ENCODE measurements at places on chromosomes 3 and 15.

GRCh38 chr3:151052346-151052745, 33.1 kb upstream of the MED12L start:
- DNase-seq, result no peak

- no peak for DNase-seq
These were observed 15.6 kb downstream of the OR5K3 start for GRCh38 chr3:98406034-98406433.

DNA sequence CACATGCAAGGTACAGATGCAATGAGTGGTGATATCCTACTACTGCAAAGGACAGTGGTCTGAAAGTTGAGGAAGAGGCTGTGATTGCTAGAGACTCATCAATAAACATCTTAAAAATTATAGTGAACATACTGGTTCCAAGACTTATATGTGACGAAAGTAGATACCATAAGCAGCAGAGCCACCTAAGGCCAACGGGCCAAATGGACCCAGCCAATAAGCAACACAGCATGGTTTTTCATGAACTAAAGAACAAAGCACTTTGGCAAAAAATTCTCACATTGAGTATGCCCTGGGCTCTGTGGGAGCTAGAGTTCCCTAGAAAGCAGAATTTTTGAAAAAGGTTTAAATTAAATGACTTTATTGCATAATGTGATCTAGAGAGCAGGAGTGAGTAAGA, 272.1 kb downstream of the SI start:
- DNase-seq, result no peak

DNA sequence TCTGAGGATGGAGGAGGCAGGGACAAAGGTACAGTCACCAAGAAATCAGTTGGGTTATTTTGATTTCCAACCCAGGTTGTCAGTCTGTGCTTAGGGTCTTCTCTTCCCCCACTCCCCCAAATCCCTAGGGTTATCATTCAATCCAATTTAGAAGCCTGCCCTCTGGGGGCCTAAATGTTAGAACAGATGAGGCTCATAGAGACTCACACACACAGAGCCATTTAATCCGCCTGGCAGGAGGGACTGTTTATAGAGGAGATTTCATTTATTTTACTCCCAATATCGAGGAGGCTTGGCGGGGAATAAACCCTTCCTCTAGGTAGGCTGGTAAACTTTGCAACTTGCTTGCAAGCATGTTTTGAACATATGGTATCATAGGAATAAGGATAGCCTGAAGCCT, 52.8 kb downstream of the RHCG start:
- no peak for DNase-seq

GRCh38 chr15:22877117-22877516, 38.7 kb downstream of the NIPA2 start:
- no peak for DNase-seq

GRCh38 chr3:165696496-165696895, 140.7 kb downstream of the BCHE start:
- no peak for DNase-seq

- no peak for DNase-seq
These were observed 57.1 kb upstream of the SSR3 start for GRCh38 chr3:156611870-156612494.

DNA sequence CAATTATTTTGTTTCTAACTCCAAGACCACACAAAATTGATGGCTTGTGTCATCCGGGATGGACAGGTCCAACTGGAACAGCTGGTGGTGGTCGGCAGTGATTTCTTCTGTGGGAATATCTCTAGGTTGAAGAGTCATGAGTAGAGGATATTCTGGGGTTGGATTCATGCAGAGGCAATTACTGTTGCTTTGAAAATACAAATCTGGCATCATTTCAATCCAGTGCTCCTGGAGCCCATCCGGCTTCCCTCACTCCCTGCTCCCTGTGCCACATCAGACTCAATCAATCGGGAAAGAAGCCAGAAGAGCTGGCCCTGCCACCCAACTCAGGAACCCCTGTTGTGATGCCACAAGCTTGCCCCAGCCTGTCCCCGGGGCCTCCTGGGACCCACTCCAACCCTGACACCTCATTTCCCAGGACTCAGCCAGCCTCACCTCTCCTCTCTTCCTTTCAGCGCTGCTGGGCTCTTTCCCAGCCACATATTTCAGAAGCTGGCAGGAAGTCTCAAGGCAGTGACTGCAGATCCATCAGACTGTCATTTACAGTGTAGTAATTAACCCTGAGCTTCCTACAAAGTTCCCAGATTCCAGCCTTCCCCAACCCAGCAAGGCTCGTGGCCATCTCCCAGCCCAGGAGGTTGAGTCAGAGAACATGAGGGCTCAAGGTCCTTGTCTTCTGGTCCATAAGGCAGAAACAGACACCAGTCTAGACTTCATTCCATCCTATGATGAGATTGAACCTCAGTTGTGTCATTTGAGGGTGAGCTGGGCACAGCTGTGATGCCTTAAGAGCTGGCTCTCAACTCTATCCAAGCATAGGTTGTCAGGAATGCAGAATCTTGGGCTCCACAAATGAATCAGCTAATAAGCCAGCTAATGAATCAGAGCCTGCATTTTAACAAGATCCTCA, 114.0 kb downstream of the FAM174B start:
- peak; percentile 6 for DNase-seq

GRCh38 chr3:152382312-152383135, 113.8 kb downstream of the MBNL1 start:
- peak; percentile 51 for DNase-seq

GRCh38 chr3:156533205-156533604, 21.7 kb downstream of the SSR3 start:
- DNase-seq, result no peak

DNA sequence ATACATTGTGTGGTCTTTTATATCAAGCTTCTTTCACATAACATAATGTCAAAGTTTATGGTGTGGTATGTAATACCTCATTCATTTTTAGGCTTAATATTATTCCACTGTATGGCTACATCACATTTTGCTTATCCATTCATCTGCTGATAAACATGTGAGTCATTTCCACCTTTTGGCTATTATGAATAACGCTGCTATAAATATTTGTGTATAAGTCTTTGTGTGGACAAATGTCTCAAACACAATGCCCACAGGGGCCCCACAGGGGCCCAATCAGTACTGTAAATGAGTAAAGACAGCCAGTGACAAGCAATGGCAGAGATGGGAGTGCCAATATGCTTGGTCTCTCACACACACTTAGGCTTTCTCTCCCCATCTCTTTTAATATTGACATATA, 54.2 kb downstream of the PIK3R4 start:
- DNase-seq, result peak; percentile 89

GRCh38 chr15:101686718-101687117, 34.5 kb upstream of the TM2D3 start:
- DNase-seq, result no peak

DNA sequence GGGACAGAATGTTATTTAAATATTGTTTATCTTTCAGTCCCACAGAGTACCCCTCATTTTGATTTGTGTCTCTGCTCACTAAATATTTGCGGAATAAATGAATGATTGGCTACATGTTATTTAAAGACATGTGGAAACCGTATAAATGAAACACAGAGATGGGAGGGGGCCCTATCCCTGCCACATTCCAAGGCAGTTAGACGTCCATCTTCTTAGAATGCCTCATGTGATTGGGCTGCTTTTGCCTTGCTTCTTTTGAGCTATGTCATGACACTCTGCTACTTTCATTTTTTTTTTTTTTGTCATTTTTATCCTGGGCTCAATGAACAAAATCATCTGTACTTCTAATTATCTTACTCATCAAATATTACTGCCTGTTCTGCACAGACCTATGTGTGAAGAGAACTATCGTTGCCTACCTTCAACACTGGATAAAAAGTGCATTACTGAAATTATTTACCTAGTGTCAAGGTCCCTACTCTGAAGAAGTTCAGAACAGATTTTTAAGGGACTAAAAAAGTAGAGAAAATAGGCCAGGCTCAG, 83.9 kb upstream of the FAM98B start:
- no peak for DNase-seq

- peak; percentile 10 for DNase-seq
These were observed 311.4 kb downstream of the EPHB1 start for GRCh38 chr3:135106445-135106844.

GRCh38 chr3:194270627-194271459, 80.3 kb downstream of the CPN2 start:
- DNase-seq, result peak; percentile 85

GRCh38 chr15:29337156-29337959, 67.7 kb upstream of the NSMCE3 start:
- no peak for DNase-seq

DNA sequence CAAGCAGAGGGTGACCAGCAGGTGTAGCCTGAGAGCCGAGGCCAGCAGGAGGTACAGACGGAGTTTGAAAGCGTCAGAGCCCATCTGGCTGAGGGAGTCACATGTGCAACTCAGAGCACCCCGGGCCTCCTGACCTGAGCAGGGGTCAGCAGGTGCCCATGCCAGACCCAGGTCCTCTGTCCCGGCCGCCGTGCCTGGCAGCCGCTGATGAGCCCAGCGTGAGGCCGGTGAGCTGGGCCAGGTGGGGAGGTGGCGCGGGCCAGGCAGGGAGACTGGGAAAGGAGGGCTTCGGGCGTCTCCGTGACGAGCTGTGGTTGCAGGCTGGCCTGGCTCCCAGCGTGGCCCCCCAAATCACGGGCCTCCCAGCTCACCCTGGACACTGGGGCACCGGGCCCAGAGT, 130.9 kb downstream of the CHSY1 start:
- no peak for DNase-seq

GRCh38 chr3:106006571-106006970, 137.8 kb upstream of the CBLB start:
- DNase-seq, result no peak

- DNase-seq, result no peak
These were observed 421.7 kb downstream of the TUSC7 start for GRCh38 chr3:117131259-117131658.

DNA sequence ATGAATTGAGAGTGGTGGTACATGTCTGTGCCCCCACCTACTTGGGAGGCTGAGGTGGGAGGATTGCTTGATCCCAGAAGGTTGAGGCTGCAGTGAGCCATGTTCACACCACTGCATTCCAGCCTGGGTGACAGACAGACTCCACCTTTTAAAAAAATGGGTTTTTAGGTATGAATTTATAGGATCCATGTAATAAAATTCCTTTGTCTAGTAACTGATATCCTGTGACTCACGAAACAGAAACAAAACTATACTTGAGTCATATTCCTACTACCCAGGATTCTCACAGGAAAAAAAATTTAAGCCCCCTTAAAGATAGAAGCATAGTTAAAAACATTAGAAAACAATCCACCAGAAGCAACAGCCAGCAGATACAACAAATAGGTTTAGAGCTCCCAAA, 10.0 kb upstream of the CRTC3 start:
- DNase-seq, result peak; percentile 61

DNA sequence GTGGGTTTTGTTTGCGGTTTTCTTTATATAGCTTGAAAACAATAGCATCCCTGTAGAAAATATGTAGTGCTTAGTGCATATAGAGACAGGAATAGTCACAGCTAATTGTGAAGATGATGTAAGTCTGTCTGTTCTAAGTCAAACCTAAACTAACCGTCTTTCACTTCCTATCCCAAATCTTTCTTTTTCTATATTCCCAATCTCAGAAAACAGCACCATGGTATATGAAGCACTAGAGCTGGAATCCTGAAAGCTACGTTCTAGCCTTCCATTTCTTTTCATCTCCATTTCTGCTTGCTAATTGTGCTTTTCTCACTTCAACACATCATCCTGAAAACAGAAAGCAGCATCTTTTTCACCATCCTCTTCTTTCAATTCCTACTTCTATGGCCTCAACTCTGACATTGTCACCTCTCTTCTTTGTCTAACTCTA, 1235.5 kb downstream of the ROBO2 start:
- no peak for DNase-seq

- DNase-seq, result no peak
These were observed 17.7 kb downstream of the MRPL3 start for GRCh38 chr3:131485119-131485518.

- DNase-seq, result no peak
These were observed 34.6 kb downstream of the IGSF10 start for GRCh38 chr3:151426341-151426657.

DNA sequence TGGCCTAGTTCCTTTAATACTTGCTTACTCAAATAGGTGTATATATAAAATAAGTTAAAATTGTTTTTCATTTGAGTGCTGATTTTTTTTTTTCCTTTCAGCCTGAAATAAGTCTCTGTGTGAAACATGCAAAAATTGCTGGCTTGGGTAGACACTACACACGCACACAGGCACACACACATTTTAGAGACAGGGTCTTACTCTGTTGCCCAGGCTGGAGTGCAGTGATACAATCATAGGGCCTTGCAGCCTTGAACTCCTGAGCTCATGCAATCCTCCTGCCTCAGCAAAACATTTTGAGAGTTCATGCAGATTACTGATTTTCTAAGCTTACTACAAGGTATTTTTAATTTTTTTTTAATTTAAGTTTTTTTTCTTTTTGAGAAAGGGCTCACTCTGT, 12.7 kb upstream of the RFC4 start:
- no peak for DNase-seq

DNA sequence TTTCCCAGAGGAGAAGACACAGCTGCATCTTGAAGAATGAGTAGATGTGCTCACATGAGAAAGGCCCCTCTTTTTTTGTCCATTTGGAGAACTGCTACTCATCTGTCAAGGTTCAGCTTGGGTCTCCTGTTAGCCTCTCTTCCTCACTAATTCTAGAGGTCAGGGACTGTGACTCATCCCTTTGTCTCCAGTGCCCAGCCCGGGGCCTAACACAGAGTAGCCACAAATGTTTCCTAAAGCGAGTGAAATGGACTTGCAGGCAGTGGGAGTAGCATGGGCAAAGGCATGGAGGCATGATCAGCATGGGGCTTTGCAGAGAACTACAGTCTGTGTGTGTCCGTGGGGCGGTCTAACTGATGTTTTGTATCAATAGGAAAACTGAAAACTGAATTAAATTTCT, 33.9 kb upstream of the MRPS22 start:
- peak; percentile 16 for DNase-seq

GRCh38 chr3:52202384-52203077, 4.6 kb downstream of the ALAS1 start:
- DNase-seq, result no peak

DNA sequence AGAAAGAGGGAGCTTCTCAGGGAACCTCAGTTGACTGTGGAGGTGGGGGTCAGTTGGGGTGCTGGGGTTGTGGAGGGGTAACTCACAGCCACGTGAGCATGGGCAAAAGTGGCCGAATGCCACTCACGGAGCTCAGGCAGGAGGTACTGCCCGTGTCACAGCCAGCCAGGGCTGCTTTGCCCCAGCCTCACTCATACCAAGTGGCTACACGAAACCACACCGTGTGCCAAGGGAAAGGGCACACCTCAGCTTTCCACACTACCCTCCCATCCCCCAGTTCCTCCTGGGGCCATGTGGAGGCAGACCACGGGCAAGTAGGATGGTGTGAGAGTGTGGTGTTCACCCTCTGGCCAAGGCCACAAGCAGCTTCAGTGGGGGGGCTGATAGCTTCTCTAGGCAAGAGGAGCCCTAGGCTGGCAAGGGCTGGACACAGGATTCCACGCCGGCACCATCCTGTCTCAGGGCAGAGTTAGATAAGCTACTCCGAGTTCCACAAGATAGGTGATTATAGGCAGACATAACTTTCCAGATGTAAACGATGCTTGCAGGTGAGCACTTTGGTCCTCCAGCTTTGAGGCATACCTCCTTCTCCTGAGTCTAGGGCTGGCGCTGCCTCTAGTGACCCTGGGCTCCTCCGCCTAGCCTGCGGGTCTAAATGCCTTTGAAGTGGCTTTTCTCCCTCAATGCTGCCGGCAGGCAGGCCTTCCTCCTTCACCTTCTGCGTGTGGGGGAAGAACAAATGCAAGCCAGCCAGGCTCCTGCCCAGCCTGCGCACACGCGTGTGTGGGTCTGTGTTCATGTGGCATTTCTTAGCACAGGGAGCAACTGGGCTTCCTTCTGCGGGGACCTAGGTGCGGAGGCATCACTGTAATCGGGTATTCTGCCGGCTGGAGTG, 25.0 kb downstream of the RGMA start:
- no peak for DNase-seq
